ENCODE measurements at places on chromosomes 3 and 15.

GRCh38 chr3:124140746-124141145 lies 148.8 kb upstream of the ROPN1 start:
- H3K27ac ChIP-seq: no peak overlapping the region
- no peaks in the 10 kb centered on the region for H3K36me3 ChIP-seq
- DNase-seq: no peak
- H3K4me3 ChIP-seq: no peak overlapping the region
- peaks cover 6% of the 10 kb centered on the region for H3K27me3 ChIP-seq

- H3K27me3 ChIP-seq: peaks cover 4% of the 10 kb centered on the region
- no peaks in the 10 kb centered on the region for H3K36me3 ChIP-seq
- no peak overlapping the region for H3K4me3 ChIP-seq
- no peak for DNase-seq
- no peak overlapping the region for H3K27ac ChIP-seq
These were observed 144.0 kb upstream of the PTPRG start for GRCh38 chr3:61417352-61417751.

GRCh38 chr15:74950078-74950908 lies 6.3 kb downstream of the RPP25 start:
- H3K27ac ChIP-seq: no peak overlapping the region
- DNase-seq: peak; percentile 85
- no peak overlapping the region for H3K4me3 ChIP-seq
- H3K4me1 ChIP-seq: peaks cover 11% of the 10 kb centered on the region
- H3K27me3 ChIP-seq: peaks cover 6% of the 10 kb centered on the region
- H3K36me3 ChIP-seq: no peaks in the 10 kb centered on the region

DNA sequence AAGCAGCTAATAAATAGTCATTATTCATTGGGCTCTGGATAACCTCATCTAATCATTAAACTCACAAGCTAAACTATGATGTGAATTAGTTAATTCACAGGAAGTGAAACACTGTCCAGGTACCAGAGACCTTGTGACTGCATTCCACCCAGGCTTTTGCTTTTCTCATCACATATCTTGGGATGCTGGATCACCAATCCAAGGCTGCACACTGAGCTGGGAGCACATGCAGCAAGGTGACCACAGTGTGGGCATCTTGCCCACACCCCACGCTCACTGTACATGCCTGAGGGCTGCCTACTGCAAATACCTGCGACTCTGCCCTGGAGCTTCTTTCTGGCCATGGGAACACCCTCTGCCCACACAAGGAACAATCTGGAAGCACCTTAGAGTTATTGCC lies 40.6 kb upstream of the TNFAIP8L3 start:
- H3K4me3 ChIP-seq: no peak overlapping the region
- peaks cover 18% of the 10 kb centered on the region for H3K27me3 ChIP-seq
- DNase-seq: no peak
- H3K4me1 ChIP-seq: no peaks in the 10 kb centered on the region
- H3K27ac ChIP-seq: no peak overlapping the region

DNA sequence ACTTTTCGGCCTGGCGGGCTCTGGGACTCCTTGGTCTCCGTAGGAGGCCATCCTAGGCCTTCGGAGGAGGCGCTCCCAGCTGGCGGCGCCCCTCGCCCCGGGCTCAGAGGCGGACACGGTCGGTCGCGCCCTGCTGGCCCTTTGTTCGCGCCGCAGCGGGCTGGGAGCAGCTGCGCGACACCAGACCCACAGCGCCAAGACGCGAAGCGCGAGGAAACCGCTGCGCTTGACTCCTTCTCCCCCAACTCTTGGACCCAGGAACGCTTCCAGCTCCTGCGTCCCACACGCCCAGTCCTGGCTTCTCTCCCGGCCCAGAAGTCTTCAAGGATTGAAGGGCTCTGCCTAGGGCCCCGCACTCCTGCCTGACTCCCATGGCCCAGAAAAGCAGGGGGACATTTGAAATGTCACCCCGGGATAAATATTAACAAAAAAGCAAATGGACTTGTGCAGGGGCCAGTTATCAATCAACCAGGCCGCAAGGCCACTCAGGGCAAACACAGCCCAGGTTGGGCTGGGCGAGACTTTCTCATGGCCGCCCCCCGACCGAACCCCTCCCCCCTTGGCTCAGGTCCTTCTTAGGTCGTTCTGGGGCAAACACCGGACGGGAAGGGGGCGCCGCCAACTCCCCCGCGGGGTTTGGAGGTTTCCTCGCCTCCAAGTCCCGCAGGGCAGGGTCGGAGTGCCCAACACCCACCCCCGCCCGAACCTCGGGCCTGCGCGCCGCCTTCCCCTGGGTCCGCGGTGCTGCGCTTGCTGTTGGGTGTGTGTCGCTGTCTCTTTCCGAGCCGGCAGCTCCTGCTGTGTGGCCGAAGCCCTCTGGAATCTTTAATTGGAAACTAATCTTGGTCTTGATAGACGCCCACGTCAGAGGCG lies 5.1 kb downstream of the ONECUT1 start:
- peaks cover 84% of the 10 kb centered on the region for H3K27me3 ChIP-seq
- no peak overlapping the region for H3K27ac ChIP-seq
- no peak overlapping the region for H3K4me3 ChIP-seq
- peaks cover 17% of the 10 kb centered on the region for H3K4me1 ChIP-seq

- no peak for DNase-seq
- no peak overlapping the region for H3K4me3 ChIP-seq
- no peaks in the 10 kb centered on the region for H3K4me1 ChIP-seq
- H3K27me3 ChIP-seq: peaks cover 5% of the 10 kb centered on the region
- no peaks in the 10 kb centered on the region for H3K36me3 ChIP-seq
- no peak overlapping the region for H3K27ac ChIP-seq
These were observed 230.5 kb upstream of the PROK2 start for GRCh38 chr3:72015463-72015862.

- peak; percentile 30 for DNase-seq
- H3K4me3 ChIP-seq: no peak overlapping the region
- peaks cover 9% of the 10 kb centered on the region for H3K27me3 ChIP-seq
- H3K36me3 ChIP-seq: no peaks in the 10 kb centered on the region
These were observed 56.6 kb upstream of the PRTG start for GRCh38 chr15:55799291-55800212.

DNA sequence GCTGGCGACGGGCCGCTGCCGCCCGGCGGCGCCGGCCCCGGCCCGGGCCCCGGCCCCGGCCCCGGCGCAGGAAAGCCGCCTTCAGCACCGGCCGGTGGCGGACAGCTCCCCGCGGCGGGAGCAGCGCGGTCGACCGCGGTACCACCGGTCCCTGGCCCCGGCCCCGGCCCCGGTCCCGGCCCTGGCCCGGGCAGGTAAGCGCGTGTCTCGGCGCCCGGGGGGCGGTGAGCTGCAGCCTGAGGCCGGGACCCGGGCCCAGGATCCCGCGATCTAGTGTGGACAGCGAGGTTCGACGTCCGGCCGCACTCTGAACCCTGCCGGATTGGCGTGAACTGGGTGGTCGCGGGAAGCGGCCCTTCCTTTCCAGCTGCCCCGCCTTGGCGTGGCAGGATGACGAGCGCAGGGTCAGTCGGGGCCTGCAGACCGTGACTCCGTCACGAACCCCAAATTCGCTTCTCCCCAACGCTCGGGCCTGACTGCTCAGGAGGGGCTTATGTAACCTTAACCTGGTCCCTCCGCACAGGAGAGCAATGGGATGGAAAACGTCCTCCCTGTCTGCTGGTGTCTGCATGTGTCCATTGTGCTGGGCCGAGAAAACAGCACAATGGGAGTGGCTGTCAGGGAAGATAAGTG lies 472 bp downstream of the BSN start:
- H3K4me1 ChIP-seq: peaks cover 25% of the 10 kb centered on the region
- peak overlapping the region; percentile 63 for H3K4me3 ChIP-seq
- no peak overlapping the region for H3K27ac ChIP-seq
- no peaks in the 10 kb centered on the region for H3K36me3 ChIP-seq
- H3K27me3 ChIP-seq: peaks cover 33% of the 10 kb centered on the region
- DNase-seq: no peak

- H3K27me3 ChIP-seq: peaks cover 3% of the 10 kb centered on the region
- peaks cover 4% of the 10 kb centered on the region for H3K4me1 ChIP-seq
- H3K27ac ChIP-seq: no peak overlapping the region
- no peaks in the 10 kb centered on the region for H3K36me3 ChIP-seq
- H3K4me3 ChIP-seq: no peak overlapping the region
These were observed 96.8 kb upstream of the ASB14 start for GRCh38 chr3:57389271-57389670.

GRCh38 chr3:129429080-129429451 lies 630 bp upstream of the EFCAB12 start:
- H3K4me3 ChIP-seq: no peak overlapping the region
- no peak overlapping the region for H3K27ac ChIP-seq
- peaks cover 9% of the 10 kb centered on the region for H3K27me3 ChIP-seq

- peaks cover 38% of the 10 kb centered on the region for H3K4me1 ChIP-seq
- H3K27me3 ChIP-seq: no peaks in the 10 kb centered on the region
- peak overlapping the region; percentile 78 for H3K27ac ChIP-seq
- H3K4me3 ChIP-seq: no peak overlapping the region
- peaks cover 9% of the 10 kb centered on the region for H3K36me3 ChIP-seq
These were observed 27.1 kb upstream of the TBL1XR1 start for GRCh38 chr3:177224414-177224813.

DNA sequence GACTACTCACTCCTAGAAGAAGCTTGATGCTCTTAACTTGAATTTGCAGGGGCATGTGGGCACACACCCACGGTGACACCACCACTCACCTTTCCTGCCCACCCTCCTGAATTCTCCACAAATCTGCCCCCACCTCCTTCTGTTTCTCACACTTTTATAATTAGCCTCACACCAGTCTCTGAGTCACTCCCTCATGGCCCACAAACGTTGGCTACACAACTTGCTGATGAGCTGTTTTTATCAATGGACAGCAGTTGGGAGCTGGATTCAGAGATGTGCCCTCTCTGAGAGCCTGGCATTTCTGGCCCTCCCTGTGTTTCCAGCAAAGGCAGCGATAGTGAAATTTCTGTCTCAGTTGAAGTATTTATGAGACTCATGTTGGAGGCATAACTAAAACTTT lies 1.3 kb downstream of the COLQ start:
- peaks cover 26% of the 10 kb centered on the region for H3K4me1 ChIP-seq
- H3K27ac ChIP-seq: peak overlapping the region; percentile 18
- no peak for DNase-seq
- H3K4me3 ChIP-seq: peak overlapping the region; percentile 67
- peaks cover 2% of the 10 kb centered on the region for H3K36me3 ChIP-seq
- no peaks in the 10 kb centered on the region for H3K27me3 ChIP-seq

DNA sequence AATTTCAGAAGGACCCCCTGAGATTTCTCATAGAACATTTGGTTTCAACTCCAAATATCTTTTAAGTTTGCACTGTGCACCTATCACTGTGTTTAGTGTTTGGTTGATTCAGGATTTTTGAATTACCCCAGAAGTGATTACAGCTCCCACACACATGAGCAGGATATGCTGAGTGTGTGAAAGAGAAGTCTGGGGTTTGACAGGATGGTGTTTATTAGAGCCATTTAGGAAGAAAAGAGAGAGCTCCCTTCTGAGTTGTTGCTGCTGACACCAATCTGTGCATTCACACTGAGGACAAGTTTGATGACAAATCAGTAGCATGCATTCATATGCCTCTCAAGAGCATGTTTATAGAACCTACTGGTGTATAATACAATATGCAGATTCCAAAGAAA lies 118.1 kb downstream of the RPL22L1 start:
- peaks cover 18% of the 10 kb centered on the region for H3K27me3 ChIP-seq
- no peak overlapping the region for H3K4me3 ChIP-seq
- no peak for DNase-seq
- H3K4me1 ChIP-seq: no peaks in the 10 kb centered on the region
- H3K27ac ChIP-seq: no peak overlapping the region

DNA sequence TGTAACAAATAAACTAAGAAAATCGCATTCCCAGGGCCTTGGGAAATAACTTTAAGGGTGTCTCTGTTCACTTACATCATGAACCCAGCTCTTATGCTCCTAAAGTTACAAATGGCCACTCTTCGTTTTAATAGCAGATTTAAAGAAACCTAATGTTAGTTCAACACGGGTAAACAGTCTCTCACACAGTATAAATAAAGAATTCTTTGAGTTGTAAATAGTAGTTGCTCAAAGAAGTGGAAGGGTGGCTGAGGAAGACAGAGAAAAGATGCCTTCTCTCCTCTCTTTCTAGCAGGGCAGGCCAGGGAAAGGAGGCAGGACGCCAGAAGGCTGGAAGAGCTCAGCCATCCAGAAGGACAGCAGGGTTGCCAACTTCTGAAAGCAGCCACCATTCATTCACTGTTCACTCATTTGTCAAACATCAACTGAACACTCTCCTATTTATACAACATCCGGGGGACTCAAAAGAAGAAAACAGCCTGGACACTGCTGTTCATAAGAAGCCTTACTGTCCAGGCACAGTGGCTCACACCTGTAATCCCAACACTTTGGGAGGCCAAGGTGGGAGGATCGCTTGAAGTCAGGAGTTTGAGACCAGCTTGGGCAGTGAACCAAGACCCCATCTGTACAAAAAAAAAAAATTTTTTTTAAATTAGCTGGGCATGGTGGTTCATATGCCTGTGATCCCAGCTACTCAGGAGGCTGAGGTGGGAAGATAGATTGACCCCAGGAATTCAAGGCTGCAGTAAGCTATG lies 47.3 kb downstream of the WWTR1 start:
- H3K4me1 ChIP-seq: no peaks in the 10 kb centered on the region
- no peak for DNase-seq
- H3K27ac ChIP-seq: no peak overlapping the region
- H3K36me3 ChIP-seq: no peaks in the 10 kb centered on the region

DNA sequence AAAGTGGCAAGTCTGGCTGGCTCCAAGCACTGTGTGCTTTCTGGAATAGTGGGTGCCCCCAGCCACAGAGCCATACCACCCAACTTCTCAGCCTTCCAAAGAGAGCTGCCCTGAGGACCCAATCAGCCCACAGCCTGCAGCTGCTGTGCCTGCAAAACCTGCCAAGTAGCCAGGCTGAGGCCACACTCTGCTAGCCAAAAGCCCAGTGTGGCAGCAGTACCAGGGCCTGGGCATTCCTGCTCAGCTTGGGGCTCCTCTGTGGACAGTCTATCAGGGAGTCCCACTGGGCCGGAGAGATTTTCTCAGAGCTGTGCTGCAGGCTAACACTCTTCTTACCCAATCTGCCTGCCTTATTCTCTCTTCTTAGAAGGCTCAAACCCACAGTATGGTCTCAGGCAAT lies 136.5 kb downstream of the TPRA1 start:
- H3K4me1 ChIP-seq: peaks cover 4% of the 10 kb centered on the region
- no peak overlapping the region for H3K4me3 ChIP-seq
- peaks cover 46% of the 10 kb centered on the region for H3K27me3 ChIP-seq
- H3K36me3 ChIP-seq: no peaks in the 10 kb centered on the region

- DNase-seq: no peak
- peaks cover 20% of the 10 kb centered on the region for H3K27me3 ChIP-seq
- no peak overlapping the region for H3K27ac ChIP-seq
These were observed 139.4 kb downstream of the RPLP1 start for GRCh38 chr15:69591905-69592508.

DNA sequence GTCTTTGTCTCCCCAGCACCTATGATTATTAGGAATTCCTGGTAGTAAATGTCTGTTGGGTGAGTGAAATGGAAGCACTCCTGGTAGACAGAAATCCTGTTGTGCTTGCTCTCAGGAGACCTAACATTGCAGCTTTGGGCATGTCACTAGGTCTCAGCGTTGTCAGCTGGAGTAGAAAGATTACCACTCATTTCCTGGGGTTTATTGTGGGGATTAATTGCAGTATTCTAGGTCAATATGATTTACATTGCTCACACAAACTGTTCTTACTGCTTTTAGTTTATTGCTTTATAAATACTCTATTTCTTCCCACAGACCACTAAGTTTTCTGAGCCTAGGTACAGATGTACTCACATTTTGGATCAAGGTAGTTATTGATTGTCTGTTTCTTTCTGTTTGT lies 5.1 kb downstream of the TSEN2 start:
- H3K27me3 ChIP-seq: no peaks in the 10 kb centered on the region
- H3K4me3 ChIP-seq: no peak overlapping the region
- no peak overlapping the region for H3K27ac ChIP-seq
- DNase-seq: no peak
- H3K36me3 ChIP-seq: peaks cover 26% of the 10 kb centered on the region

GRCh38 chr15:53307952-53308624 lies 451.4 kb downstream of the WDR72 start:
- H3K4me3 ChIP-seq: no peak overlapping the region
- H3K36me3 ChIP-seq: no peaks in the 10 kb centered on the region
- no peak overlapping the region for H3K27ac ChIP-seq
- no peaks in the 10 kb centered on the region for H3K4me1 ChIP-seq
